GM23248 (cell line): ENCODE measurements at places on chromosomes 12 and 14.
A peak's percentile ranks its signal among the peaks of the same experiment; 100 is the strongest.

DNA sequence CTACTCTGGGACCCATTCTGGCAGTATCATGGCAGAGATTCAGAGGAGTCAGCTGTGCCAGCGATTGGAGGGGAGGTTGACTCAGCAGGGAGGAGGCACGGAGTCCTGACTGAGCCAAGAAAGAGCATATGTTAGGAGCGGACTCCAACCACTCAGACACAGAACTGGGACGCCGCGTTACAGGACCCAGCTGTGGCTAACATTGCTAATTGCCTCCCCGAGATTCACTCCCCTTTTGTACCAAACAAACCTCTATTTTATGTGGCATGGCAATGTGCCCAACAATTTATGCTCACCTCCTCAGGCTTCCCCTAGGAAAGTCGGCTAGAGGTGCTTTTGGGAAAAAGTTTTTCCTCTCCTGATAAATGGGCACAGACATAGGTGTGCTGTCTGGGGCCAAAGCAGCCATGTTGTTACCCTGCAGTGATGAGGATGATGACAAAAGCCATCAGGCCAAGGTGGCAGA lies 15.2 kb upstream of the CLIP1 start:
- peak; percentile 94 for DNase-seq

GRCh38 chr12:17342381-17342961 lies 736.5 kb upstream of the LMO3 start:
- DNase-seq, result no peak

- peak; percentile 79 for DNase-seq
These were observed 8.3 kb upstream of the MTA1 start for GRCh38 chr14:105411017-105411941.

DNA sequence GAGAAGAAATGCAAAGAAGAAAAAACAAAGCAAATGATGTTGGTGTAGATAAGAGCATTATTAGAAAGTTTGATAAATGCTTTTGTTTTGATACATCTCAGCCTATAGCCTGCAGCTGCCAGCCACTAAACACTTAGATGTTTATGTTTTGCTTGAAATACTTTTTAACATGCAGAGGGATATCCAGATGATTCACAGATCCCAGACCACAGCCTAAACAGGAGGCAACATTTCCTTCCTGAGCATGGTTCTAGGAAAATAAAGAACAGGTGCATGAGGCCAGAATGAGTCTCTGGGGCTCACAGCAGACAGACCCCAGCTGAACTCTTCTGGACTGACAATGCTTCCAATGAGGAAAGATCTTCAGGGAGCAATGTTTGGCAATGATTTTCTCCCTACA lies 103.7 kb upstream of the EEA1 start:
- DNase-seq, result no peak

- no peak for DNase-seq
These were observed 283.4 kb downstream of the DAD1 start for GRCh38 chr14:22305607-22306006.

DNA sequence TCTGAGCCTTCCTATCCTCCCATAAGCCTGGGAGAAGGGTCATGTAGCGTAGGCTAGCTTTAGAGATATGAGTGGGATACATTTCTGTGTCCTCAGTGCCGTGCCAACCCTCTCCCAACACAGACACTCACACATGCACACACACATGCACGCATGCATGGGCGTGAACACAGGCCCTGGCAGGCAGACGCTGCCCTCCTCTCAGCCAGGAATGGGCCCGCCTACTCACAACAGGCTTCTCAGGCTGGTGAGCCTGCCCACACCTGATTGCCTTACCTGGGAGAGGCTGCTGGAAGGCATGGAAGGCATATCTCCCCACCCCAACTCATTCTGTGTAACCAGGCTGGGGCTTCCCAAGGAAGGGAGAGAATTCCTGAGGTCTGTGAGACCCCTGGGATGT lies 12.8 kb upstream of the ACVR1B start:
- no peak for DNase-seq

- no peak for DNase-seq
These were observed 7.5 kb upstream of the C14orf132 start for GRCh38 chr14:96031691-96032090.

GRCh38 chr12:122584177-122584863 lies 57.3 kb downstream of the KNTC1 start:
- no peak for DNase-seq

DNA sequence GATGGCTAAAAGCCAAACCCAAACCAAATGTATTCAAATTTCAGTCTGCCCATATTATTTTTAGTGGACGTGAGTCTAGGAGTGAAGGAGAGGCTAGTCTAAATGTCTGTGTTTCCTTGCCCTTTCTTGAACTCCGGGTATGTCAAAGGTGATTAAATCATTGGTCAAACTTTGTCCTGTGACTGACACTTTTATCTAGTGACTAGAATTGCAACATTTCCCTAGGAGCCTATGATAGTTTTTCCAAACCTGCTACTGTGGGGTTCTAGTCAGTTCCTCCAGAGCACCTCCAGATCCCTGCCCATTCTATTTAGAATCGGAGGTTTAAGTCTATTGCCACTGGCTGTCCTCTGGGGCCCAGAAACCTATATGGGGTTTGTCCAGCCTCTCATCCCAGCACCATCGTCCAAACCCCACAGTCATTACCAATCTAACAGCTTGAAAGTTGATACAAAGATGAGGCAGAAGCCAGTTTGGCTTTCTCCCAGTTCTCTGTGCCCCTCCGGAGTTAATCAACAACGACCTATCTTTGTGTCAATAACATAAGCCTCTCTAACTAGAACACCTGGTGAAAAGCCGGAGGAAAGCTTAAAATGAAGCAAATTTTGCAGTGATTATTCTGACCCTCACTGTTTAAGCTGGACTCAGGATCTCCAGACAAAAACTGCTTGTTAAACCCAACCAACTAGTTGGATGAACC lies 306.7 kb downstream of the ZFP36L1 start:
- no peak for DNase-seq

- peak; percentile 67 for DNase-seq
These were observed 883 bp downstream of the FOXJ2 start for GRCh38 chr12:8033153-8034044.

DNA sequence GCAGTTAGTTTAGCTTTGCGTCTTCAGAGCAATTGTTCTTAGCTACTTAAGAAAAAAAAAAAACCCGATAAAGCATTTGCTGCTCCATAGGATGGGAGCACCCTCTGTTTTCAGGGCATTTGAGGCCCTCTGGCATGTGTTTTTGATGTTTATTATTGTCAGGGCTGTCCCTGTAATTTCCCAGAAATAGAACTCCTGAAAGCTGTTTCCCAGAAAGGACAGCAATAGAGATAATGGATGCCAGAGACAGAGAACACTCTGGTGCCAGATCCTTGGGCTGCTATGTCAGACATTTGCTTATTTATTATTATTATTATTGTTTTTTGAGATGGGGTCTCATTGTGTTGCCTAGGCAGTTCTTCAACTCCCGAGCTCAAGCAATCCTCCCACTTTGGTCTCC lies 201.3 kb downstream of the ALG10 start:
- no peak for DNase-seq

- peak; percentile 72 for DNase-seq
These were observed 499 bp downstream of the RNASE4 start for GRCh38 chr14:20684662-20685456.

- DNase-seq, result no peak
These were observed 9.9 kb upstream of the DIABLO start for GRCh38 chr12:122235741-122236140.

GRCh38 chr12:67671419-67671818 lies 22.9 kb downstream of the DYRK2 start:
- peak; percentile 63 for DNase-seq

DNA sequence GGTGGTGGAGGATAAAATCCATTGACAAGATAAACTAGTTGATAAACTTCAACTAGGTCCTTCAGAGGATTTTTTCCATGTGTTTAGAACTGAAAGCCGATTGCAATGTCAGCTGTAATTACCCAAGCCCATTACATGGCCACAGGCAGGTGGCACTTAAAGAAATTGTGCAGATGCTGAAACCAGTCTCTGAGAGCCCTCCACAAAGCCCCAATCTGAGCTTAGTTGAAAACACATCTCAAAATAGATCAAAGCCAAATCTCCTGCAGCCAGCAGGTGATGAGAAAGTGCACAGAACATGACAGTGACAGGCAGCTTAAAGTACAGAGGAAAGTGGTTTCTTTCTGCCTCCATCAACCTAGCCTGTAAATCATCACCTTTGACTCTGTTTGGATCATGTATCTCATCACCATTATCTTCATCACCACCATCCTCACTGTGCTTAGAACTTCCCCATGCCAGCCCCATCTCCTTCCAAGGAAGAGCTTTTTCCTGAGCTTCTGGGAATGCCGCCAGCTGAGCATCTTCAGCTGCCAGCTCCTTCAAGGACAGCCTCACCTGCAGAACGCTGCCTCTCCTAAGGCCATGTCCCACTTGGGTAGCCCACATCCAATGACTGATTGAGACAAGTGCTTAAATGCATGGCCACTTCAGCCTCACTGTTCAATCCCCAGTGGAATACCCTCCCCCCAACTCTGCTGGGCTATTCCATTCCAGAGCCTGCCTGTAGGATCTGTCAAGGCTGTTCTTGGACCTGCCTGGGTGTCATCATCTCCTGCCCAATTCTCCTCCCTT lies 219.5 kb upstream of the TMEM132C start:
- DNase-seq, result no peak

DNA sequence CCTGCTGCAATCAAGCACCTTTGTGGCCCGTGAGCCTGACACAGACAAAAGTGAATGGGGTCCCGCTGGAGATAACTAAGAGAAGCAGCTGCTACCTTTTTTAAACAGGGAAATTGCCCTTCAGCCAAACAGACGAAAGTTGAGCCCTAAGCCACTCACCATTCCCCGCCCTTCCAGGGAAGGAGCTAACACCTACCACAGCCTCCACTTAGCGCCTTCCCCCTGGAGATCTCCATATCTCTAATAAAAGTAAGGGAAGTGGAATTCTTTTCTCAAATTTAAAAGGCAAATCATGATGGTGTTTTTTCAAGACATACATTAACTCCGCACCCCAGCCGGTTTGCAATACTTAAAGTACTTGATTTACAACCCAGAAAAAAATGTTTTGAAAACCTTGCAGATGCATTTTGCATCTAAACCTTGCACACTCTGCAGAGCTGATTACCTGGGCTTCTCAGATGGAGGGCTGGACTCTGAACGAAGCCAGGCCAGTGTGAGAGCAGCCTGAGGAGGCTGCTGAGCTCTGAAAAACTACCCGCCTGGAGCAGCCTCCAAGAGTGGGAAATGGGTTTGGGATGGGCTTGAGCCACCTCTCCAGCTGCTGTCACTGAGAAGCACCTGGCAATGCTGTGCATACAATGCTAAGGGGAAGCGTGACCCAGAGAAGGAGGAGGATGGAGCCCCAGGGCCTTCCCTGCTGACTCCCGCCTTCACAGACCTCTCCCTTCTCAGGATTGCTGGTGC lies 10.0 kb downstream of the NUAK1 start:
- no peak for DNase-seq

- peak; percentile 59 for DNase-seq
These were observed 20.6 kb downstream of the COX14 start for GRCh38 chr12:50132505-50133135.

DNA sequence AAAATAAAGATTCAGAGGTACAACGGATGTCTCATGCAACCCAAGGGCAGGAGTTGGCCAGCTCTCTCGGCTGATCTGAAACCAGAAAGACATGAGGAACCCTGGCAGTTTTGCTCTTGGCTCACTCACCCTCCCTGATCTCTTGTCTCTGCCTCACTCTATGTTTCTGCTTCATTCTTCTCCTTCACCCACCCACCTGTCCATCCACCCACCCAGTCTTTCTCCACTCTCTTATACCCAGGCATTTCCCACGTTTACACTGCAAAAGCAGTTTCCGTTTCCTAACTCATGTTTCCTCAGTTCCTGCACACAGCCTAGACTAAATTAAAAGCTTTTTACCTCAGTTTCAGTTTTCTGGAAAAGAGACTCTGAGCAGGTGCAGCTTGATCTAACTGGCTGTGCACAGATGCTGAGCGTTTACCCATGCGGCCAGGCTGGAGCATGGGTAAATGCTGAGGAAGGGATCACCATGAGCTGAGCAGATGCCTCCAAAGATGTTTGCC lies 157.6 kb downstream of the PRKCH start:
- DNase-seq, result no peak

GRCh38 chr12:95611676-95612309 lies 60.5 kb upstream of the USP44 start:
- DNase-seq, result no peak

DNA sequence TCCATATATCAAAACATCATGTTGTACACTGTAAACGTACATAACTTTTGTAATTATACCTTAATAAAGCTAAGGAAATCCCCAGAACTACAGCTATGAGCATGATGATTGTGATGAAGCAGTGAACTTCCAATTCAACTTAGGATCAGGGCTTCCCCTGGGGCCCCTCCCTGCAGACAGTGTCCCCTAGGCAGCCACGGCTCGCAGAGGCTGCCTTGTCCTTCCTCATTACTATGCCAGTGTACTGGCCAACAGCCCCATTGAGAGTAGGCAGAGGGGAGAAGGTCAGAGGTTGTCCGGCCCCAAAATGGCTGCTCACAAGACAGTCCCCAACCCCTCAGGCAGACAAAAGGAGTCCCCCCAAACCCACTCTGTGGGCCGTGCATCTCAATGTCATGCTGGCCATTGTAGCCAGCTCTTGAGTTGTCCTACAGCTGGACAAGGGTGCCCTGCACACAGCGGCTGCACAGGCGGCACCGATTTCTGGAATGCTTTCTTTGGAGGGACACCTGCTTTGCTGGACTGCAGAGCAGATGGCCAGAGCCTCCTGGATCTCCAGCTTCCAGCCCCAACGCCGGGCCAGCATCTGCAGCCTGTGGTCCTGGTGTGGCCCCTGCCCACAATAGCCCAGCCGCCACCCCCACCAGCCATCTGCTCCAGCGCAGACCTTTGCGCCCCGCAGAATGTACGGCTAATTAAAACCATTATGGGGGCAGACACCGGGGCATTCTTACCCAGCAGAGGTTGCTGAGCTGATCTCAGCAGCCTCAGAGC lies 46.1 kb downstream of the NIN start:
- DNase-seq, result no peak

DNA sequence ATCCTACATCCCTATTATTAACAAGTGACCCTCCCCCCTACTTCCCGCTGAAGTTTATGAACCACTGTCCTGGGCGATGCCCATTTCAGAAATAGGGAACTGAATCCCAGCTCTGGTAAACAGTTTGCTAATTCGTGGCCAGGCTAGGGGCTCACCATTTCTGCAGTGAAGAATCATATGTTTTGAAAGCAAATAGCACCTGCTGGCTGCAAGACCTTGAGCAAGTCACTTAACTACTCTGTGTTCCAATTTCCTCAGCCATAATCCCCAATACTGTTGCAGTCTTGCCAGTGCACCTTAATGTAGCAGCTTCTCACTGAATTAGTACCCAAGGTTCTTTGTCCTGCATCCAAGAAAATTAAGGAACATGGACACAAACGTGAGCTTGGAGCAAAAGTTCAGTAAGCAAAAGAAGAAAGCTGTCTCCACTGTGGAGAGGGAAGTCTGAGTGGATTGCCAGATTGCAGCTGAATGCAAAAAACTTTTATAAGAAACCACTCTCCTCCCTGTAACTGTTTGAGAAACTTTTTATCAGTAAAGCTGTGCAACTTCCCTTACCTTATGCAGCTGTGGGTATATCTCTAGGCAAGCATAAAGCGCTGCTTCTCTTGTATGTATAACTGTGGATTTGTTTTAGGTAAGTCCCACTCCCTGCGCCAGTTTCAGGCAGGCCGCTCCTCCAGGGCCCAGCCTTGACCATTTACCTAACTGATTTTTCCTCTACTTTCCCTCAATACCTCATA lies 824 bp downstream of the OAS1 start:
- DNase-seq, result no peak

- no peak for DNase-seq
These were observed 93.4 kb upstream of the DNM1L start for GRCh38 chr12:32585680-32586079.
